ENCODE measurements at places on chromosomes 12 and 14.
A peak's percentile ranks its signal among the peaks of the same experiment; 100 is the strongest.

DNA sequence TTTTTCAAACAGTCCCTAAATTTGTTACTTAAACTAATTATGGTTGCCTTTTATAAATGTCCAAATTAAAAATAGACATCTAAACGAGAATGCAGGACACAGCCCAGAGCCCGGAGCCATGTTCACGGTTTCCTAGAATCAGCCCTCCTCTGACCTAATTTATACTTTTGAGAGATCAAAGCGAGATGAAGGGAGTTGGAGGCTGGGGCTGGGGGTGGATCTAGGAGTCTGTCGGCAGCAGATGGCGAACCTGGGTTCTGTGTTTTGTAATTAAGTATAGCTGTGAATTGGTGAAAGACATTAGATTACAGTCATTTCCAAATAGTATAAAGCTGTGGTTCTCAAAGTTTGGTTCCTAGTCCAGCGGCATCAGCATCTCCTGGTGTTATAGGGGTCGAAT lies 210.1 kb downstream of the SLC41A2 start:
- no peak for DNase-seq

DNA sequence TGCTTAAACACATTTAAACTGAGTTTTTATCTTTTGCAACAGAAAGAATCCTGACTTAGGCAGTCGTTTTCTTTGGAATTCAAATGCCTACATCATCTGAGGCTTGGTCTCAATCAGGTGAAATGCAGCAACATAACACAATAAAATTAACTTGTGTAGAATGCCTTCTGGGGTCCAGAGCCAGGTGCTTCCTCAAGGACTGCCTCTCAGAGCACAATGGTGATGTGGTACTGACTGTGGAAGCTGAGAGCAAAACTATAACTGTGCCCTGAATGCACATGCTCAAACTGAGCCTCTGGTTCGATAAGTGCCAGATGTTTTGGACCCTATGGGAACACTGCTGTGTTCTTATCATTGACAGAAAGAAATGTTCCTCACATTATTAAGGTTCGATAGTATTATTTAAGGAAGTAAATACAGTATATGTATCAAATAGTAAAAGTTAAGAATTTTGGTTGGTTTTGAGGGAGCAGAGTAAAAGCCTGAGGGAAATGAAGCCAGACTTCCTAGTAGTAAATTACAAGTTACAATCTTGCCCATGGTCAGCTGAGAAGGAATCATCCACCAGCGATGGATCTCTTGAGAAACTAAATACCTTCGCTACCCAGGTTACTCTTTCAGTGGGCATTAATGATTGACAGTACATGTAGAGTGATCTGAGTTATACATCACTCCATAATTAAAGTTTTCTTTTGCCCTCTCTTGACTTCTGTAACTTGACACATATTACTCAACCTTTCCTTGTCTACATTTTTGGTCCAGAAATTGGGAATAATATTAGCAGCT lies 122.9 kb upstream of the ATP2B1 start:
- no peak for DNase-seq

DNA sequence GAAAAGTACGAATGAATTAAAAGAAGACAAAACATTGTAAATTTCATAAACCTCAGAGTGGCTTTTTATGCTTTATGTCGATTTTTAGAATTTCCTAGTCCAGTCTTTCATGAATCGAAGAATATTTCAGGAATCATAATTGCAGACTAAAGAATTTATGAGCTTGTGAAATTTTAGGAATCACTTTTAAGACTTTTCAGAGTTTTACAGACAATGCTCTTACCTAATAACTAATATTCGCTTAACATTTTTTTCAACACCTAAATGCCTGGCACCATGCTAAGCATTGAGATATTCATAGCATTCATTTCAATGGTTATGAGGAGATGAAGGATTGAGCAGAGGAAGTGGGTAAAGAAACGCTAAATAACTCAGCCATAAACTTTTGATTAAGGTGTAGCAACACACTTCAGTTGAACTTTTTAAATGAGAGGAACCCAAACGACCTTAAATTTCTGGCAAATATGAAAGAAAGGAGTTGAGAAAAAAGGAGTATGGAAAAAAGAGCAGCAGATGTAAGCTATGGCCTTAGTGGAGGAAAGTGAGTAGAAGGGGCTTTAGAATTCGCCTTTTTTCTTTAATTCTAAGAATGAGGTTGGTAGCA lies 739 bp upstream of the USP44 start:
- DNase-seq, result no peak

DNA sequence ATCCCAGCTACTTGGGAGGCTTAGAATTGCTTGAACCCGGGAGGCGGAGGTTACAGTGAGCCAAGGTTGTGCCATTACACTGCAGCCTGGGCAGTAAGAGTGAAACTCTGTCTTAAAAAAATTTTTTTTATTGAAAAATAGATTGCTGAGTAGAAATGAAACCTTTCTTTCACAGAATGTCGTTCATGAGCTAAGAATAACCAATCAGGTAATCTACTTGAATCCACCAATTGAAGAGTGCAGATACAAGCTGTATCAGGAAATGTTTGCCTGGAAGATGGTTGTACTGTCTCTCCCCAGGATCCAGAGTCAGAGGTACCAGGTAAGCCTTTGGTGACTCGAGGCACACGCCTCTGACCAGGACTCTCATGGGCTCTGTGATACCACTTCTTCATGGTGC lies 27.0 kb downstream of the DYNC1H1 start:
- DNase-seq, result no peak

DNA sequence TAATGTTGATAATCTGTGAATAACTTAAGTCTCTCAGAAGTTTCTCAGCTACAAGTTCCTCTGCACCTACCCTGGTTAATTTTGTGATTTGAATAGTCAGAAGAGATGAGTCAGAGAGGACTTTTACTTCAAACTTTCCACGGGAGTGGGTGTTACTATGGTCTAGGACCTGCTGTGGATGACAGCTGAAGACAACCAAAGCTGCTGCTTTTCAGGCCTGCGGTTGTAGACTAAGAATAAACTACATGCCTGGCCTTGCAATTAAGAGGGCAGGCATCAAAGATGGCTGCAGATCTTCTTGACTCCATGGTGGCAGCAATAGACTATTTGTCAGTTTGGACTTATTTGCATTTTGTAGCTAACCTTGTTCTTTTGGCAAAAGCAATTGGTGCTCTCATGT lies 227.1 kb upstream of the KRR1 start:
- DNase-seq, result no peak

- DNase-seq, result no peak
Measured at GRCh38 chr14:93234798-93235197, 27.7 kb downstream of the UBR7 start.

- no peak for DNase-seq
Measured at GRCh38 chr12:103801709-103802585, 39.1 kb downstream of the NT5DC3 start.

DNA sequence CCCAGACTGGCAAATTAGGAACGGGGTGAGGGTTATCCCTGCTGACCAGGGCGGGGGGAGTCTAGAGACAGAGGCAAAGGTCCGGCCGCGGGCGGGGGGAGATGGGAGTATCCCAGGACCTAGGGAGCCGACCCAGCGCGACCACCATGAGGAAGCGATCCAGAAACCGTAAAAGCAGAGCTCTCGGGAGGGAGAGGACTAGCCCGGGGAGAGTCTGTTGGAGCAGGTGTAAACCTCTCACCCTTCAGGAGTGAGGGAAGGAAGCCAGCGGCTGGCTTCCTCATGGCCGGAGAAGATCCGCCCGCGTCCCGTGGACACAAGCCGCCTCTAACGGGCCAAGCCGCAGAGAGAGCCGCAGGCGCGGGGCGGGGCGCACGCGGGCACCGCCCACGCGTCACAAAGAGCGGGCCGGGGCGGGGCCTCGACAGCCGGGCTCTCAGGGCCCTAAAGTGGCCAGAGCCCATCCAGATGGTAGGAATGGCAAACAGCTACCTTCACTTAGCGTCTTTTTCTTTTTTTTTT lies at the start of gene ACRBP:
Gene ACRBP (minus strand): TSS at position 350 of the 522 bp plus-strand sequence. CDS start 66 bp downstream, at position 284.
- DNase-seq, result peak; percentile 52

GRCh38 chr14:68787092-68787992 lies 5.5 kb downstream of the ZFP36L1 start:
- no peak for DNase-seq

DNA sequence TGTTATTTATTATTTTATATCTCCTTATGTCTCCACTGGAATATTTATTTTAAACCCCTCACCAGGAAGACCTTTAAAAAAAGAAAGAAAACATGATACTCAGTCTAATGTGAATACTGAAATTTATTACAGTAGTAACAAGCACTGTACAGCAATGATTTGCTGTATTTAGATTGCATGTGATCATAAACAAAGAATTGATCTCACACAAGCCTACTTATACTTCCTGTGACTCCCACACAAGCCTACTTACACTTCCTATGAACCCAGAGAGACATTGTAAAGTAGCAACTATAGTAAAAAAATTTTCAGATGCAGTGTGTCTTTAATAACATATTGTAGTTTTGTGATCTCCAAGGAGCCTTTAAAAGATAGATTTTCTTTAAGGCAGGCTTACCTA lies 142.7 kb upstream of the SYT1 start:
- no peak for DNase-seq

GRCh38 chr12:101795786-101796185 lies 35.0 kb downstream of the GNPTAB start:
- DNase-seq, result no peak

DNA sequence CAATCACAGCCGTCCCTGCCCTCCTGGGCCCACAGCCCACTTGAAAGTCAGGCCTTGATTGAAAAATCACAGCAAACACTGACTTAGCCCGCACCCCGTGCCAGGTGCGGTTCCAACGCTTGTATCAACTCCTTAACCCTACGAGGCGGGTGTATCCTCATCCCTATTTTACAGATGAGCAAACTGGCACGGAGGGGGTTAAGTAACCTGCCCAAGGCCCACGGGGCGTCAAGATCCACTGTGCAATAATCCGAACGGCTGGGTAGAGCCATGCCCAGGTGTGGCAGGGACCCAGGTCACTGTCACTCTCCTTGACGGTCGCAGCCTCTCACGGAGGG lies 583 bp downstream of the DNAH10 start:
- DNase-seq, result no peak

- no peak for DNase-seq
Measured at GRCh38 chr14:23398348-23398747, 9.7 kb downstream of the MYH6 start.

DNA sequence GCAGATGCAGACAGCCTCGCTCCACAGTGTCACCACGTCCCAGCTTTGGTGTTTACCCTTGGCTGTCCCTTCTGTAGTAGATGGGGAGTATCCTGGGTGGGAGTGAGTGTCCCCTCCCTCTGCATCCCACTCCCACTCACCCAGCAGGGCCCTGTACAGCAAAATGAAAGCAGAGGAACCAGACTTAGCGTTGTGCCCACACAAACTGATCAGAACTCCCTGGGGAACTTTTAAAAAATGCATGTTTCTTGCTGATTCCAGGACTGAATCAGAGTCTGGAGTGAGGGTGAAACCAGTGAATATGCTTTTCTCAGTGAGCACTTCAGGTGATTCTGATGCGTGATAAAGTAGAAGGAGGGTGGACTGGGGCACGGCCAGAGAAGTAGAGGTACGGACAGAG lies 2.9 kb downstream of the ACVRL1 start:
- DNase-seq, result no peak

GRCh38 chr12:3257411-3257810 lies 180.2 kb downstream of the TSPAN9 start:
- no peak for DNase-seq

GRCh38 chr14:61174987-61175386 lies 106.2 kb downstream of the TMEM30B start:
- no peak for DNase-seq

DNA sequence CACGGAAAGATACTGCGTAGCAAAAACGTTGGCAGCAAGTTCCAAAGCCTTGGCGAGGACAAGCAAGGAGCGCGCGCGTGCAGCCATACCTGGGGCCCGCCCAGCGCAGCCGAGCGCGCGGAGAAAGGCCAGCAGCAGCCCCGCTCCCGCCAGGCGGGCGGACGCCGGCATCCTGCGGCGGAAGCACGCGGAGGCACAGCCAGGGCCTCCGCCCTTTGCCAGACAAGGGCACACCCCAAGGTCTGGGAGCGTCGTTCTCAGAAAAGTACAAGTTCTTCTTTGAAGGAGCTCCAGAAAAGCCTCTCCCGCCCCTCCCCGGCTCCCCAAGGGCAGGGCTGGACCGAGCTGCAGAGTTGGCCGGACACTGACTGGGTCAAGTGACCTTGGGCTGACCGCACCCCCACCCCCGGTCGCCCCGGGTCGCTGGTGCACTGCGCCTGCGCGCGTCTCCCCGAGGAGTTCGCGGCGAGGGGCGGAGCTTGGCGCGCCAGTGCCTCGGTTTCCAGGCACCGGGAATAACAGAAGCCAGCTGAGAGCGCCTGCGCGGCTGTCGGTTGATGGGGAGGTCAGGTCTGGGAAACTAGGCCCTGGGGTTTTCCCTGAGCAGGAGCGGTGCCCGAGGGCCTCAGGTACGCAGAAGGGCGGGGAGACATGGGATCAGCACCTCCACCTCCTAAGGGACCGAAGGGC lies at the start of gene ZC2HC1C:
Gene ZC2HC1C (plus strand): TSS at position 521 of the 690 bp plus-strand sequence. CDS start 933 bp downstream, outside the sequence.
- peak; percentile 93 for DNase-seq

- DNase-seq, result no peak
Measured at GRCh38 chr12:85820101-85820500, 16.1 kb downstream of the RASSF9 start.

GRCh38 chr12:106329231-106329982 lies 26.9 kb downstream of the TCP11L2 start:
- no peak for DNase-seq

DNA sequence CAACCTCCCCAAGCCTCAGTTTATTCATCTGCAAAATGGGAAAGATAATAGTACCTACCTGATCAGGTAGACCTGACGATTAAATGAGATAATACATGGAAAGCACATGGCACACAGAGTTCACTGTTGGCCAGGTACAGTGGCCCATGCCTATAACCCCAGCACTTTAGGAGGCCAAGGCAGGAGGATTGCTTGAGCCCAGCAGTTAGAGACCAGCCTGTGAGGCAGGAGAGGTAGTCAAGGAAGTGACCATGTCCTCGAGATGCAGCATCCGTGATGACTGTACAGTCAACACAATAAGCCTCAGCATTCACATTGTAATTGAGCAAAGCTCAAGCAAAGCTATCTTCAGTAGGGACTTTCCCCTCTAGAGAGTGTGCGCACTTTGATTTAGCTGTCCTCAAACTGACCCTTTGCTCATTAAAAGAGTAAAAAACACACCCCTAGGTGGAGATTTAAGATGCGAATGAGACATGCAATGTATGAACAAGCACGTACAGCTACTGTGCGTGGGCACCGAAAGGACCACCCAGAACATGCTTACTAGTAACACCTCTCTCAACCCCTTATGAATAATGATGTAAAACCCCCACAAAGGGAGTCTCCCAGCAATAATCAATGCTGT lies 9.9 kb downstream of the ISCU start:
- no peak for DNase-seq

- DNase-seq, result no peak
Measured at GRCh38 chr12:1840981-1841425, 20.6 kb downstream of the LRTM2 start.

DNA sequence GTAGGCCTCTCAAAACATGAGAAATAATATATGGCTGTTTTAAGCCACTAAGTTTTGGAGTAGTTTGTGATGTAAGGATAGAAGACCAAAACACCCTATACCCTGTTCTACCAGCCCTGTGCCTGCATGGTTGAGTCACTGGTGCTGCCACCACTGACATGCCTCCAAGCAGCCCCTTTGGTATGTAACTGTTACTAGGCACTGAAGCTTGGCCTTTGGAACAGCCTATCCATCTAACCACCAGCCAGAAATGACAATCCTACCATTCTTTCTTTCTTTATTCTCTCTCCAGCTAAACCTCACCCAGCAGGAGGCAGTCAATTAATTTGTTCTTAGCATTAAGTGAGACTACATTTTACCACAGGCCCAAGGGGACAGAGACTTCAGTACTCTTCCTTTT lies 240.3 kb downstream of the MSRB3 start:
- no peak for DNase-seq

All from occipital lobe (tissue), 3 donors.